ENCODE measurements at places on chromosomes 7 and 10.

GRCh38 chr10:23951841-23952240 lies 257.1 kb upstream of the KIAA1217 start:
- no peak for DNase-seq

DNA sequence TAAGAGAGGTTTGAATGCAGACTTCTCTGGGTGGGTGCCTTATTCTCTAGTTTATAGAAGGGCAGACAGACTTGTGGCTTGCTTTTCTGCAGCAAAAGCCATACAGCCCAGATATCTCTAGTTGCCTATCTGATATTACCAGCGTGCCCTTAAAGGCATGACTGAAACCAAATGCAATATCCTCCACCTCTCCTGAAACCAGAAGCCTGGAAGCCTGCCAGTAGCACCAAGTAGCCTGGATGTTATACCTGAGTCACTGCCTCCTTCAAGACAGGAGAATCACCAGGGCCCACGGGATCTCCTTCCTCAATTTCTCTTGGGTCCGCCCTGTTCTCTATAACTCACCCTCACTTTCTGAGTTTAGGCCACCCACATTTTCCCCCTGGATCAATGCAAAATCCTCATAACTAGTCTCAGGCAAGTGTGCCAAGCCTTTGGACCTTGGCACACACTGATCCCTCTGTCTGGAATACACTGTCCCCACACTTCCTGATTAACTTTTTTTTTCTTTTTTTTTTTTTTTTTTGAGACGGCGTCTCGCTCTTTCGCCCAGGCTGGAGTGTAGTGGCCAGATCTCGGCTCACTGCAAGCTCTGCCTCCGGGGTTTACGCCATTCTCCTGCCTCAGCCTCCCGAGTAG lies 638.4 kb downstream of the GALNT17 start:
- no peak for DNase-seq

- no peak for DNase-seq
Observed at GRCh38 chr10:100792574-100792973, 47.2 kb downstream of the PAX2 start.

DNA sequence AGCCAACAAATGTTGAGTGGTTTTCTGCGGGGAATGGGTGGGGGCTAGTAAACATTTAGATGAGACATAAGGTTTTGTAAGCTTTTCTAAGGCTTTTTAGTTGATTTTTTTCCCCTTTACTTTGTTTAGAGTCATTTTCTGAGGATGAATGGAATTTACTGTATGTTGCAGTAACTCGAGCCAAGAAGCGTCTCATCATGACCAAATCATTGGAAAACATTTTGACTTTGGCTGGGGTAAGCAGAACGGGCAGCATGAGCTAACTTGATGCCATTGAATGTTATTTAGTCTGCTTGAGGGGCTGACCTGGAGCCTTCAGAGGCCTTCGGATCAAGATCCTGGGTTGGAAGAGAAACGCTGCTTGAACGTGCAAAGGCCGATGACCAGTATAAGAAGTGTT lies 37.3 kb downstream of the FBH1 start:
- DNase-seq, result no peak

- no peak for DNase-seq
Observed at GRCh38 chr7:87021285-87021684, 38.2 kb downstream of the ELAPOR2 start.

All from fibroblast of skin of left biceps (primary cell).